Pancreas (tissue), 10 donors: ENCODE measurements at places on chromosomes 5 and 9.
A peak's percentile ranks its signal among the peaks of the same experiment; 100 is the strongest.

DNA sequence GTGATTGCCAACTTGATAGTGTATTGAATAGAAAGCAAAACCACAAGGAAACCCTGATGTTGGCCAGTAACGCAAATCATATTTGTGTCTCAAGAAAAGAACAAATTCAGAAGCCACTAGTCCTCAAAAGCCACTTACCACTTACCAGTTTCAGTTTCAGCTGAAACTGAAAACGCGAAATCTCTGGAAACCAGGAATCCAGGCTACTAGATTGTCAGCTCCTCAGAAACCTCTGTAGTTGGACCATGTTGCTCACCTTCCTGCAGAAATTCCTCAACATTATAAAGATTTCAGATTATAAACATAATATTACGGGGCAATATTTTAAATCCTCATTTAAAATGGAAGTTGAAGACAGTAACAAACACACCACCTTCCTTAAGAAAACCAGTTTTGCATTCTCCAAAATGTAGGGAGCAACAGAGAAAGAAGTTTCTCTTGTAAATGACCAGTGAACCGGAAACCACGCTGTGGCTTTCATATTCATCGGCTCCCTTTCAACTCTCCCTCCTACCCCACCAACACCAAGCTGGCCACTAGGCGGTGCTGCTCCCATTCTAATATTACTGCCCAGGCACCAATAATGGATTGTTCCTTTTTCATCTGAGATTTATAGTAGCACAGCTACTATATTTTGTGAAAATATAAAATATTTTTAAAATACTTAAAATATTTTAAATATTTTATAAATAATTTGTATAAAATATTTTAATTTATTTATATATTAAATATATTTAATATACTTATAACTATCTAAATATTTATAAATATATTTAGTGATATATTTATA is 8.7 kb upstream of the TMED7 start:
- no peak overlapping the region for H3K4me3 ChIP-seq
- no peaks in the 10 kb centered on the region for H3K36me3 ChIP-seq
- H3K27me3 ChIP-seq, result no peaks in the 10 kb centered on the region
- H3K27ac ChIP-seq, result peak overlapping the region; percentile 67

GRCh38 chr9:115615821-115616665 is 498.1 kb upstream of the TNC start:
- H3K4me1 ChIP-seq, result no peaks in the 10 kb centered on the region
- H3K36me3 ChIP-seq, result no peaks in the 10 kb centered on the region
- DNase-seq, result no peak
- no peak overlapping the region for H3K27ac ChIP-seq
- H3K4me3 ChIP-seq, result no peak overlapping the region

GRCh38 chr9:95857124-95857523 is 18.4 kb upstream of the ERCC6L2 start:
- H3K36me3 ChIP-seq, result no peaks in the 10 kb centered on the region
- no peak for DNase-seq
- no peaks in the 10 kb centered on the region for H3K27me3 ChIP-seq
- H3K4me1 ChIP-seq, result no peaks in the 10 kb centered on the region

- peaks cover 18% of the 10 kb centered on the region for H3K4me1 ChIP-seq
- no peaks in the 10 kb centered on the region for H3K36me3 ChIP-seq
- no peak for DNase-seq
- peak overlapping the region; percentile 79 for H3K27ac ChIP-seq
Measured at GRCh38 chr9:106920701-106921283, 57.8 kb downstream of the ZNF462 start.

DNA sequence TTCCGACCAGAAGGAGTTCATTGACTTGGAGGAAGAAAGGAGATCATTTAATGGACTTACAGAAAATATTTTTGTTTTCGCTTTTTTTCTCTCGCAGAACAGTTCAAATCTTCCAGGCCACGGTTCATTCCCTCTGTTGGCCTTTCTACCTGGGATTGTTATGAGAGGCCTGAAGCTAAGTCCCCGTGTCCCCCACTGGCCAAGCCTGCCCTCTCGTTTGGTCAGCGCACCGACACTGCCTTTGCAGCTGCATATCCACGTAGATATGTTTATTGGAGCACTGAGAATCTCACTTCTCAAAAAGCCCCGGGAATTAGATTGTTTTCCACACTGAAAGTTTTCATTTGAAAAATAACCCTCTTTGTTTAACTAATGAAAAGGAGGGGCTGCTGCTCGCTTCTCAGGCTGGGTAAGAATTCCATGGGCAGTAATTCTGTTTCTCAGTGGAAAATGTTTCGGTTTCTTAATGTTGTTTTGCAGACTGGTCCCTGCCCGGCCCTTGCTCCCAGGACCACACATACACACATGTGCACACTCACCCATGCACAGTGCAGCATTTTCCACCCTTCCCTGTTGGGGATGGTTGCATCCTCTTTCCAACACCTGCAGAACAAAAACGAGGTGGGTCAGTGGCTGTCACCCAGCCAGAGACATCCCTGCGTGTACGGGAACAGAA is 655.7 kb downstream of the BNC2 start:
- no peaks in the 10 kb centered on the region for H3K4me1 ChIP-seq
- H3K36me3 ChIP-seq, result no peaks in the 10 kb centered on the region
- H3K4me3 ChIP-seq, result no peak overlapping the region
- H3K27me3 ChIP-seq, result no peaks in the 10 kb centered on the region
- DNase-seq, result no peak

GRCh38 chr9:32426278-32426939 is 42.0 kb downstream of the ACO1 start:
- no peaks in the 10 kb centered on the region for H3K27me3 ChIP-seq
- no peak for DNase-seq
- H3K4me1 ChIP-seq, result peaks cover 9% of the 10 kb centered on the region

GRCh38 chr9:125650271-125650737 is 56.7 kb downstream of the MAPKAP1 start:
- no peak for DNase-seq
- H3K27me3 ChIP-seq, result no peaks in the 10 kb centered on the region
- H3K4me1 ChIP-seq, result no peaks in the 10 kb centered on the region
- H3K36me3 ChIP-seq, result no peaks in the 10 kb centered on the region
